ENCODE measurements at places on chromosomes 13 and 19. TPM values are rescaled to one million over a fixed set of nuclear protein-coding genes. Genes with fewer than 3 reads are reported as not detected.

DNA sequence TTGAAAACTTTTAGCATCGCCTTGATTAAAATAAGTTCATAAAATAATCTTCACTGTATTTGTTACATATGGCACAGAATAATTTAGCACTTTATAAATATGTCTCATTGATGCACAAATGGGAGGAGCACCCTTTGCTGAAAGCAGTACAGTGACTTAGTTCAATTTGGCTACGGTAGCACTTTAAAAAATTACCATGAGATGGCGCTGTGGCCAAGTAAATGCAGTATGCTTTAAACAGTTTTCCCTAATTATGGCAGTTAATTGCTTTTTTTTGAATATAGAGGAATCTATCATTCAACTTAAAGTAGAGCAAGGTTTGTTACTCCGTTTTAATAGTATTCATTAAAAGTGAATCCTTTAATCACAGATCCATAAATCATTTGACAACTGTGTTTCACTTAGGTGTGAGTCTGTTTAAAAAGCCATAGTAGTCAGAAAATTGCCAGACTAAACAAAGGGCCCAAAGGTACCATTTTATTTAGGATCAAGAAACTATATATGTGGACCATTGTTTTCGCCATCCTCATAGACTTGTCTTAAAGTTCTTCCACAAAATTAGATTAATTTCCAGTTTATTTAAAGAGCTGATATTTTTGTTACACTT, 34.7 kb upstream of the ESD start:
- H3K4me1 ChIP-seq, result no peaks in the 10 kb centered on the region
- H3K27me3 ChIP-seq, result no peaks in the 10 kb centered on the region
- no peak overlapping the region for H3K4me3 ChIP-seq
- no peaks in the 10 kb centered on the region for H3K36me3 ChIP-seq
- H3K27ac ChIP-seq, result no peak overlapping the region

Gene IFI30
- 0.27 TPM for polyA plus RNA-seq

Gene RAB3A
- polyA plus RNA-seq, result 4.5 TPM

DNA sequence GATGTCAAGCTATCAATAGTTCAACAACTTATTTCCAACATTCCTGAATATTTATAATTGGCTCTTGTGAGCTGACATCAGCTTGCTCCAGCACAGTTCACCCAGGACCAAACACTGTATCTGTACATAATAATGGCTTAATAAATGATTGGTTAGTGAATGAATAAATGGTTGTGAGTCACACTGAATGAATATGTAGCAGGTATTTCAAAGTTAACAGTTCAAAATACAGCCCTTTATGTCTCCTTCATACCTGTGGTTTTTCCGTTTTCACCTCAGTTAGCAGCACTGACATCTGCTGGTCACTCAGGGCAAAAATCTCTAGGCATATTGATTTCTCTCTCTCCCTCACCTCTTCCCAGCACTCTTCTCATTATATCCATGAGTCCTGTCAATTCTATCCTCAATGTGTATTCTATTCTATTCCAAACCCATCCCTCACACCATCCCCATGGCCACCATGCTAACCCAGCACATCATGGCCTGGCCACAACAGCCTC, 76.3 kb downstream of the PEG3 start:
- no peak for DNase-seq
- no peak overlapping the region for H3K27ac ChIP-seq
- no peaks in the 10 kb centered on the region for H3K36me3 ChIP-seq
- peaks cover 6% of the 10 kb centered on the region for H3K4me1 ChIP-seq
- no peak overlapping the region for H3K4me3 ChIP-seq
- peaks cover 3% of the 10 kb centered on the region for H3K27me3 ChIP-seq

GRCh38 chr13:76293346-76293745, 592.9 kb downstream of the KCTD12 start:
- no peak overlapping the region for H3K4me3 ChIP-seq
- H3K27me3 ChIP-seq, result no peaks in the 10 kb centered on the region
- no peaks in the 10 kb centered on the region for H3K36me3 ChIP-seq
- no peak overlapping the region for H3K27ac ChIP-seq

DNA sequence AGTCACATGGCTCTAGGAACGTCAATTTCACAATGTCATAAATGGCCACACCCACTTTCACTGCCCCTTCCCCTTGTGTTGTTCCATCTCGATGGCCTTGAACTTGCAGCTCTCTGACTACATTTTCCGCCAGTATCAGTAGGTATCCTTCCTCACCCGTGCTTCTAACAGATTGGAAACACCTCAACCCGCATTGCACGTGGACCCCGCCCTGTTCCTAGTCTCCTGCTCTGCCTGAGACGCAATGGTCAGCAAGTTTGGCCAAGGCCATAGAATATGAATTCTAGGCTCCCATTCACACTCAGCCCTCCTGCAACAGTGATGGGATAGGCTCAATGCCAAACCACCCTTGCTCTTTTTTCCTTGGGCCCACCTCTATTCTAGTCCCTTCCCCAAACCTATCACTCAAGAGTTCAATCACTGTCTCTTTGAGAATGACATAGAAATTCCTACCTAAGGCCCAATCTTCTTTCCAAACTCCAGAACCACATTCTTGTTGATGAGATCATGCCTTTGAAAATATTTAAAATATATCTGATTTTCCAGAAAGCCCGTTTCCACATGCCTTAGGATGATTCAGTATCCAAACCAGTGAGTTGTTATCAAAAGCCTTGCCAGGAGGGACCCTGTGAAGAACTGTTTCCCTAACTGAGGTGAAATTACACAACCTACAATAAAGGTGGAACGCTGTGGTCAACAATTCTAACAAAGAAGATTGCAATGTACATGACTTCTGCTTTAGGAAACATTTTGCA, 334.6 kb downstream of the MYO16 start:
- H3K36me3 ChIP-seq, result no peaks in the 10 kb centered on the region
- no peak overlapping the region for H3K4me3 ChIP-seq
- no peak for DNase-seq
- H3K27ac ChIP-seq, result no peak overlapping the region
- H3K4me1 ChIP-seq, result no peaks in the 10 kb centered on the region
- H3K27me3 ChIP-seq, result no peaks in the 10 kb centered on the region

- no peaks in the 10 kb centered on the region for H3K36me3 ChIP-seq
- H3K4me1 ChIP-seq, result no peaks in the 10 kb centered on the region
- no peak for DNase-seq
- no peaks in the 10 kb centered on the region for H3K27me3 ChIP-seq
Observed at GRCh38 chr13:84843368-84843767, 955.9 kb downstream of the SLITRK6 start.

Measured in muscle of leg (tissue), 16 donors.